ENCODE measurements at places on chromosomes 11 and 22.

GRCh38 chr11:119300198-119300964 lies 16.5 kb downstream of the MCAM start:
- DNase-seq = no peak

DNA sequence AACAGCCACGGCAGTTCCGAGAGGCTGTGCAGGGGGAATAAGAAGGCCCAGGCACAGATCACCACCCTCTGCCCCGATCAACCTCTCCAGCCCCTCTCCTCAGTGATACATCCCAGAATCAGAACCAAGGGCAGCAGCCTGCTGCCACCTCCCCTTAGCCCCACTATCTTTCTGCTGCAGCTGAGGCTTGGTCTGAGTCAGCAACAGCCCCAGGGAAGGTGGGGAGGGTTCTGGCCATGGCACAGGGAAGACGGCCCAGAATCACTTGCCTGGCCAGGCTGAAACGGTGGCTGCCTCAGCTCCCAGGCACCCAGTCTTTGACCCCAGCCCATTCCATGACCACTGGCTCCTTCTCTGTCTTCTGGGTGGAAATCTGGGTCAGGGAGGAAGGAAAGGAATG lies 2.3 kb downstream of the CHID1 start:
- no peak for DNase-seq

GRCh38 chr22:38171927-38172831 lies 9.5 kb downstream of the PLA2G6 start:
- no peak for DNase-seq

DNA sequence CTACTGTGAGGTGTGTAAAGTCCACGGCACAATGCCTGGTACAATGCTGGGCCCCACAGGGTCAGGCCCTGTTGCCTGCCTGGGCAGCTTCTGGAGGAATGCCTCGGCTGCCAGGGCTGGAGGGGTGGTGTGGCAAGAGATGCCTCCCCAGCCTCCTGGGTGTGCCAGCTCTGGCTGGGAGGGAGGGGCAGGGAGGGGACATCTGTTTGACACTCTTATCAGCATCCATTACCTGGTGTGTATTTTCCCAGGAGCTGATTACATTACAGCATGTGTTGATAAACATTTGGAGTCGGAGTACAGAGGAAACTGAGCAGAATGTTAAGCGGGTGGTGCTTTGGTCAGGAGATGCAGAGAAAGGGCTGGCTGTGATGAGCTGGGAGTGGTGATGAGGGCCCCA lies 11.0 kb upstream of the NECTIN1 start:
- DNase-seq = no peak

DNA sequence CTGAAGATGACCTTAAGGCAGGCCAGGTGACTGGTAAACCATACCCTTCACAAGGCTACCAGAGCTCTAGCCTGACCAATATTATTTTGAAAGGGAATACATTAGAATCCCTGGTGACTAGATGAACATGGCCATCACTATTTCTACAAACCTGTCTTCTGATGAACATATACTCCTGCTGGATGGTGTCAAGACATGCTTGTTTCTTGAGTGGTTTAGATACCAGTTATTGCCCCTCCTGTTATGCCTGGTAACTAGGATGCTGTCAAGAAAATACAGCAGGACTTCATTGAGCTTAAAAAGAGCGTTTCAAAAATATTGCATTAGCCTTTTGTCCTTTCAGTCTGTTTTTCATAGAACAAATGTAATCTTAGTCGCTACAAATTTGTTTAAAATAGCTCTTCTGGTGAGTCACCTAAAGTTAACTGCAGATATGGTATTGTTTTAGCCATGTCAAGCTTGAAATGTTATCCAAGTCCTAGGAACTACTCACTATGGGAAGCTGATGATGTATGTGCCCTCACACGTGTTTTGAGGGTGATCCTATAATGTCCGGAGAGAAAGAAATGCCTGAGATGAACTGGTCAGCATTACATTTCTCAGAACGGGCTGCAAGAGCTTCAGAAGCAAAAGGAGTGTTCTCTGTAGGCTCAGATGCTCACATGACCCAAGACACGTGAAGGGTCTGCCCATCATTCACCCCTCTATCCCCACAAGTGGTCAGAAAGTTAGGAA lies 20.6 kb downstream of the ADM start:
- no peak for DNase-seq

- DNase-seq = no peak
Observed at GRCh38 chr22:23121424-23121823, 20.4 kb downstream of the RSPH14 start.

- no peak for DNase-seq
Observed at GRCh38 chr22:38219632-38220031, 17.8 kb downstream of the MAFF start.

GRCh38 chr11:2778630-2779498 lies 79.1 kb upstream of the KCNQ1OT1 start:
- DNase-seq = peak; percentile 39

DNA sequence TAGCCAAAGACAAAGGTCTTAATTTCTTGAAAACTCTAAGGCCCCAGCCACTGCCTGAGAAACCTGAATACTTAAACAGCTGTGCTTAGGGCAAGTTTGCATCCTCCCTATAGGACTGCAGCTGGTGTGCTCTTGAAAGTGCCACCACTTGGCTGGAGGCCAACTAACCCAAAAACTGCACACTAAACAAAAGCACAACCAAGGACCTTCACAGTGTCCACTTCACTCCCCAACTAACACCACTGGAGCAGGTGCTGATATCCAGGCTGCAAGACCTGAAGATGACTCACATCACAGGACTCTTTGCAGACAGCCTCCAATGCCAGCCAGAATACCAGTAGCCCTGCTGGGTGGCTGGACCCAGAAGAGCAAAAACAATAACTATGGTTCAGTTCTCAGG lies 357.7 kb upstream of the ARHGAP42 start:
- DNase-seq = no peak

GRCh38 chr11:2527621-2528291 lies 82.9 kb downstream of the KCNQ1 start:
- peak; percentile 39 for DNase-seq

GRCh38 chr11:9396752-9397151 lies 12.3 kb downstream of the IPO7 start:
- DNase-seq = no peak

DNA sequence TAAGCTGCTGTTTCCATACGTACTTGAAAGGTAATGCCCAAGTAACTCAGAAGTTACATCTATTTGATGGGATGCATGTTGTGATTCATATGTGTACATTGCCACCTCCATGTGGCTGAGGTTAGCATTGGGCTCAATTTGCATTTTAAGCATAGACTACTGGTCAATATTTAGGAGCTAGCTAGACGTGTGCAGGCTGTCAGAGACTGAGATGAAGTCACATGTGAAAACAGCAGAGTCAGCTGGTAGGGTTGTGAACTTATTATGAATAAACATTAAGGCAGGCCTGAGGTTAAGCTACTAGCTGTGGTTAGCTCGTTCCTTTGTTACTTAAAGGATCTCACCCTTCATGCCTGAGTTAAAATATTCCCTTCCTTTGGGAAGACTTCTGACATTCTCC lies 114.5 kb upstream of the MTNR1B start:
- DNase-seq = no peak

GRCh38 chr11:68669301-68670090 lies 14.8 kb upstream of the GAL start:
- DNase-seq = no peak

GRCh38 chr22:42996646-42997365 lies 18.1 kb downstream of the PACSIN2 start:
- no peak for DNase-seq

- no peak for DNase-seq
Observed at GRCh38 chr11:28106353-28107043, 1.5 kb downstream of the KIF18A start.

- no peak for DNase-seq
Observed at GRCh38 chr11:100978939-100979338, 150.7 kb downstream of the PGR start.

- DNase-seq = no peak
Observed at GRCh38 chr11:27693398-27693797, 6.9 kb downstream of the BDNF start.

- no peak for DNase-seq
Observed at GRCh38 chr11:61157743-61158142, 3.5 kb downstream of the VPS37C start.

DNA sequence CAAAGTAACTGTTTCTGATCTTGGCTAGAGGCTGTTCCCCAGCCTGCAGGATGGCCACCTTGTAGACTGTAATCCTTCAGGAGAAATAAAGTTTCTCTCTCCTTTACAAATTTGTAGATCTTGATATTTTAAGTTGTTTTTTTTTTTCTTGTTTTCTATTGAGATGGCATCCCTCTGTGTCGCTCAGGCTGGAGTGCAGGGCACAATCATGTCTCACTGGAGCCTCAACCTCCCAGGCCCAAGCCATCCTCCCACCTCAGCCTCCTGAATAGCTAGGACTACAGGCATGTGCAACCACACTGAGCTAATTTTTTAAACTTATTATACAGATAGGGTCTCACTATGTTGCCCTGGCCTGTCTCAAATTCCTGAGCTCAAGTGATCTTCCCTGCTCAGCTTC lies 389.8 kb upstream of the LRRC4C start:
- no peak for DNase-seq

DNA sequence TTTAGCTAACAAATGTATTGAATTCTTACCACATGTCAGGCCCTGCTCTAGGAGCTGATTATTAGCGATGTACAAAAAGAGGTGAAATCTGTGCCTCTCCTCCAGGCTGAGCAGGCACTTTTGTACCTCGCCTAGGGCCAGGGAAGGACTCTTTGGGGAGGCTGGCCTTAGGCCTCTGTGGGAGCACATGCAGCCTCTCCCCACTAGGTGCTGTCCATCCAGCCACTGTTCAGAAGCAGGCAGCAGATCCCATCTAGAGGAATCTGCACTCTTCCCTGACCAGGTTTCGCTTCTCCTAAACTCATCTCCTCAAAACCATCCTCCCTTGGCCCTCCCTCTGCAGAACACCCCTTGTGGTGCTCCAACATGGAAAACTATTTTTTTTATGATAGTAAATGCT lies 51.9 kb upstream of the WT1 start:
- DNase-seq = no peak

- DNase-seq = no peak
Observed at GRCh38 chr22:23080613-23081290, 10.4 kb downstream of the GNAZ start.

- no peak for DNase-seq
Observed at GRCh38 chr11:1718326-1718725, 21.3 kb downstream of the KRTAP5-6 start.

DNA sequence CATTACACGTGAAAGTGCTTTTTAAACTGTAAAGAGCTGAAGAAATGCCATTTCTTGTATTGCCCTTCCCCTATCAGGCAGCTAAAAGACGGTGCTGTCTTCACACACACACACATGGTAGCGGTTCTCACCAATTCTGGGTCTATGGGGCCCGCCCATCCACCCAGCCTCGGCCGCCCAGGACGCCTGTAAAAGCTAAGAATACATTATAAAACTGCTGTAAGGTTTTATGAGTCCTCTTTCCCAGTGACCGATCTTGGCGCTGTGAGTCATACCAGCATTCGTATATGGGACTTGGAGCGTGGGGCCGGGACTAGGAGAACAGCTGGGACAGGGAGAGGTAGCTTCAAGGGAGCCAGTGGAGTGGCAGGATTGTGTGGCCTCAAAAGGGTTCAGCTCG lies 149.7 kb upstream of the CADM1 start:
- DNase-seq = no peak

Data from activated CD8-positive, alpha-beta memory T cell treated with anti-CD3 and anti-CD28 coated beads, Interleukin-2, amount 50 U/mL, for 48 hours (primary cell).